AG09319 (cell line): ENCODE measurements at places on chromosomes 3 and 15.

DNA sequence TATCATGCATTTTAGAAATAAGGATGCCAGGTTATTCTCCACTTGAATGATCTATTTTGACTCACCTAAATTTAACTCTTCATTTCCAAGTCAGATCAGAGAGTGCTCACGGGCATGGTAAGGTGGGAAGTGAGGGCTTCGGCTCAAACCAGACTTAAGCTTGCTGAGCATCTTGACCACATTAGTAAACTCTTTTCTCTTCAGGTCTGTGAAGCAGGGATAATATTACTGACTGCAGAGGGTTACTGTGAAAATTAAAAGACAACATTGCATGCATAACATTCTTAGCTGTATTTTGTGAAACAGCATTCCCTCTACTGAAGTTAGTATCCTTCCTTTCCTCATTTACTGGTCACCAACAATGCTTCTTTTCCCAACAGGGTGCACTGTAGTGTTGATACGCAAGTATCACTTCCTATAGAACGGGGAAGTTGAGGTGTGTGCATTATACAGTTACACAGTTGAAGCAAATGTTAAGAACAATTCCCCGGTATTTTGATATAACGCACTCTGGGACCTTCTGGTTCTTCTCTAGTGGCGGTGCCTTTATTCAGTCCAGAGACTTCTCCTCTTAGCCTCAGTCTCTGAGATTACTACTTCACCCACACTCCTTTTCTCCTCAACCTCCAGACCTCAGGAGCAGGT is 74.1 kb upstream of the MNS1 start:
- DNase-seq: no peak

GRCh38 chr3:12294885-12295580 is 6.2 kb downstream of the PPARG start:
- no peak for DNase-seq

DNA sequence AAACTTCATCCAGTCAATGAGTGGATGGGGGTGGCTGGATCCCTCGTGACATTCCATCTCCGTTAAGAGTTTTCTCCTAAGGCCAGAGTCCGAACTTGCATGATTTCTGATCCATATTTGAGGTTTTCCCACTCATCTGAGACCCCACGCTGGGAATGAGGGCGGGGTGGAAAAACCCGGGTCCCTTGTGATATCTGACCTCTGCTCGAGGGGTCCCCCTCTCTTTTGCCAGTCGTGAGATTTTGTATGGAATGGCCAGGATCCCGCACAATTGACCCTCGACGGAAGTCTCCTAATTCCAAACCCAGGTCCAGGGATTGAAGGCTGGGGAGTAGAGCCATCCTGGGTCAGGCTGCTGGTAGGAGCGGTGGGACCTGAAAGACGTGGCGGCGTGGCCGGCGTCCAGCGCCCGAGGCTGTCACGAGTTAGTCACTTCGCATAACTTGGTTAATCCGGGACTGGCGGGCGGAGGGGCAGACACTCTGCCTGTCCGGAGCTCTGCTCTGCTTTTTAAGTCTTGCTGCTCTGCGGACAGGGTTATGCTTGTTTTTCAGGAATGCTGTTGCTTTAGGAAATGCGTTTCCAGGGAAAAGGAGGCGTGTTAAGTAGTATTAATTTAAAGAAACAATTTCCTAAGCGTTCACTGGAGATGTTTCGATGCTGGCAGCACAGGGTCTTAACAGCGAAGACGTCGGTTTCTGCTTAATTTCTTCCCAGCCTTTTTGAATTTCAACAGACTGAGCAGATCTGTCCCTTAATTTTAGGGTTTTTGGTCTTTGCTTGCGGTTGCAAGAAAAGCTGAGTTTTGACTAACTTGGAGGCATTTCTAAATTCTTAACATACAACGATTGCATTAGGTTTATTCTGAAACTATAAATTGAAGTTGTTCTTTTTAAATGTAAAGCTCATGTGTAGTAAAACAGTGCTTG is 69.7 kb upstream of the LRRFIP2 start:
- peak; percentile 41 for DNase-seq

GRCh38 chr3:45923755-45924154 is 19.5 kb upstream of the CXCR6 start:
- no peak for DNase-seq

DNA sequence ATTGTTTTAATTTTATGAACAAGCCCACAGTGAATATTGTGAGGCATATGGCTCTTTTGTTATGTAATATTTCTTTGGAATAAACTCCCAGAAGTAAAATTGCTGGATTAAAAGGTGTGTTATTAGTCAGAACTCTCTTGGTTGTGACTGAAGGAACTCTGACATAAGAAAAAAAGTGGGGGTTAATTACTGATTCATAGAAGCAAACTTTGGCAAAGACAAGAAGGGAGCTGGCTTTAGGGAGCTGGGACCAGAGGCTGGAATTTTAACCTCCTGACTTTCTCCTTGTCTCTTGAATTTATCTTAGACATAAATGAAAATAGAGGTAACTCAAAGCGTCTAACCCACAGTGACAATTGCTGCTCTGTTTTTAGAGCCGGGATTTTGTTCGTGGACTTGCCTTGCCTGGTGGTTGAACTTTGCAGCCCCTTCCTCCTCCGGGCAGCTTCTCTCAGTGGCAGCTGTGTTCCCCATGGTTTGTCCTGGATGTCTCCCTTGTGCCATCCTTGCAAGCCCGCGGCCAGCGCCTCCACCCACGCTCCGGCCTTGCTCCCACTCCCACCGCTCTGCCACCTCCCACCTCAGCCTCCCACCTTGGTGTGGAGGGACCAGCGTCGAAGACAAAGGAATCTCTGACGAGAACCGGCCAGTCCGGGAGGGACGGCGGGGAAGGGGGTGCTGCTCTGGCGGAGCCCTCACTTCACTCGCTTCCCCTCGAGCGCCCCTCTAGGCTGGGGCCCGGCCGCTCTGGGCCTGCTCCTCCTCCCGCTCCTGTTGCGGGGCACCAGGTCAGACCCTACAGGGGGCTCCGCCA is 28.0 kb downstream of the ARHGAP31 start:
- DNase-seq: no peak

- DNase-seq: no peak
These were observed at the start of gene MYRIP for GRCh38 chr3:39809181-39809994. Gene MYRIP (plus strand): TSS chr3:39809609. CDS start chr3:39900817, 91,208 bp downstream.

DNA sequence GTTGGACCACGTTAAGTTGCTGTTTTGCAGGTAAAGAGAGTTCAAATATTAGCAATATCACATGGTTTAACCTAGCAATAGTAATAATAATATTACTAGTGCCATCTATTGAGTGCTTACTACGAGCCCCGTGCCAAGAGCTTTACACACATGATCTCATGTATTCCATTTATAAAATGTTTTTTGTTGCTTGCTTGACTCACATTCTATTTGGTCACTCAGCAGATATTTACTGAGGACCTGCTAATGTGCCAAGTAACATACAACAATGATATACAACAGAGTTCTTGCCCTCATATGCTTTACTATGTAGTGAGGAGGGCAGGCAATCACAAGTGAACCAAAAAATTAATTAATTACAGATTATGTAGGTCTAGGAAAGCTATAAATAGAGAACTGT is 36.7 kb downstream of the CTDSPL start:
- DNase-seq: no peak

GRCh38 chr3:70531063-70531657 is 218.7 kb upstream of the MDFIC2 start:
- no peak for DNase-seq

DNA sequence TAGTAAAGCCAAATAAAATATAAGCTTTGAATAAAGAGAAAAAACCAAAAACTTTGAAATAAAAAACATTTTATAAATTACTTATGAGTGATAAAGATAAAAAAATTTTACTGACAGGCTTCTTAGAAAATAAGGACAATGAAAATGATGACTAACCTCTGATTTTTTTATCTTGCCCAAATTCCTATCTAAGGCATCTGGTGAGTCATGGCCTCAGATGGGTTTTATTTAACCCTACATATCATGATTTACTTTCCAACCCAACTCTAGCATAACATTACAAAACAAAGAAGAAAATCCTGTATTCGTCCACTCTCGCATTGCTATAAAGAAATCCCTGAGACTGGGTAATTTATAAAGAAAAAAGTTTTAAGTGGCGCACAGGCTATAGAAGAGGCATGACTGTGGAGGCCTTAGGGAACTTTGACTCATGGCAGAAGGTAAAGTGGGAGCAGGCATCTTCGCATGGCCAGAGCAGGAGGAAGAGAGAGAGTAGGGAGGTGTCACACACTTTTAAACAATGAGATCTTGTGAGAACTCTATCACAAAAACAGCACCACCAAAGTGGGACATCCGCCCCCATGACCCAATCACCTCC is 152.1 kb downstream of the NEK10 start:
- peak; percentile 3 for DNase-seq

- no peak for DNase-seq
These were observed 19.3 kb upstream of the TMEM42 start for GRCh38 chr3:44842376-44842775.

- no peak for DNase-seq
These were observed 61.2 kb upstream of the MCF2L2 start for GRCh38 chr3:183489455-183490210.

GRCh38 chr3:10337323-10338163 is 16.6 kb upstream of the SEC13 start:
- DNase-seq: no peak

DNA sequence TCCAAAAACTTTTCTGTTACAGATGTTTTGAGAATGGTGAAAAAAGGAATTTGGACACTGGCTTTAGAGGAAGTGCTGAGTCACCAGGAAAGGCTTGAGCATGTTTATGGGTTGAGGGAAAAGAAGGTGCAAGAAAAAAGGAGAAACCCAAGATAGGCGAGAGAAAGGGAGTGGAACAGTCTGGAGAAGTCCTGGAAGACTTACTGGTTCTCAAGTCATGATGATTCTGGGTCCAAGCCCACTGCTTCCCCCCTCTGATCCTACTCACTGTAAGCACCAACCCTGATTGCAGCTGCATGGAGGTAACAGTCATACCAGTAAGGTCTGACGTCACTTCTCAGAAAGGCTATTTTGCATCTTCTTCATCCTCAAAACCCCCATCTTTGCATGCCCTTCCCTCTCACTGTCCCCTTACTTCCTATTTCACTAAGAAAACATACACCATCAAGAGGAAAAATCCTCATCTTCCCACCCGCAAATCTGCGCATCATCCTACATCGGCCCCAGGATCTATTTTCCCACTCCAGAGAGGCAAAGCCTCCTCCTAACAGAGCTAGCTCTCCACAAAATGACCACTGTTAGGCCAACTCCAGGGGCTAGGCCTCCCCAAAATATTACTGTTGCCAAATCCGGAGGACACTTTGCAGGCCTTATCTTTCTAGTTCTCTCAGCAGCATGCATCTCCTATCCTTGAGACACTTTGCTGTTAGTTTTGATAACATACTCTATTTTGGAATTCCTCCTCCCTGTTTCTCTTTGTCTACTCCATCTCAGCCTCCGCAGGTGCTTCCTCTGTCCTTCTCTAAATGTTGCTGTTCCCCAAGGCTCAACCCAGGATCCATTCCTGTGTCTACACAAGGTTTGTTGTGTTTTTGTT is 3.2 kb upstream of the ATP13A3 start:
- no peak for DNase-seq
